ENCODE measurements at places on chromosomes 6 and 20. TPM values are rescaled to one million over a fixed set of nuclear protein-coding genes. Genes with fewer than 3 reads are reported as not detected.
A peak's percentile ranks its signal among the peaks of the same experiment; 100 is the strongest.

GRCh38 chr20:8454137-8454712 is 322.2 kb downstream of the PLCB1 start:
- peak; percentile 85 for DNase-seq

DLK2 gene
- 0.22 TPM for total RNA-seq

GUCA1A gene
- not detected for total RNA-seq

DNA sequence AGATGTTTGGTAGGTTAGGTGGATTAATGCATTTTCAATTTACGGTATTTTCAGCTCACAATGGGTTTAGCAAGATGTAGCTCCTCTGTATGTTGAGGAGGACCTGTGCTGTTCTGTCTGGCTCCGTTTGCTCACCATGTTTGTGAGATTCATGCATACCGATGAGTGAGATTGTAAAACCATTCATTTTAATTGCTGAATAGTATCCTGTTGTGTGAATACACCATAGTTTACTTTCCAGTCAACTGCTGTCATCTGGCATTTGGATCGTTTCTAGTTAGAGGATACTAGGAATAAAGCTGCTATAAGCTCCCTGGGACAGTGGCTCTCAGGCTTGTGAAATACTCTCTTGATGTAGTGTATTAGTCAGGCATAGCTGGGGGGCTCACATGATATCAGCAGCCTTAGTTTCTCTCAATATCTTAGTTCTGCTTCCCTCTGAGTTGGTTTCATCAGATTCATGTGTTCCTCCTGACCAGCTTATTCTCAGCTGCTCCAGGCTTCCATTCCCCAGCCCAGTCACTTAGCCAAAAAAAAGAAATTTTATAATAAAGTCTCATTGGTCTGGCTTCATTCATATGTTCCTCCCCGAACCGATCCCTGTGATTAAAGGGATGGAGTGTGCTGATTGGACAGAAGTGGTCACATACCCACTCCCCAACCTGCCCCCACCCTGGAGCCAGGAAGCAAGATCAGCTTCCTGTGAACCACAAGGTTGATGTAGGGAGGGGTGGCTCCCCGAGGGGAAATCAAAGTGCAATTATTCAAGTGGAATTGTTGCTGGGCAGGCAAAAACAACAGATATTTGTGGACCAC is 10.9 kb upstream of the B4GALT5 start:
- peak; percentile 95 for DNase-seq

LY6G6C gene
- total RNA-seq, result not detected

SLC22A2 gene
- total RNA-seq, result not detected

DNA sequence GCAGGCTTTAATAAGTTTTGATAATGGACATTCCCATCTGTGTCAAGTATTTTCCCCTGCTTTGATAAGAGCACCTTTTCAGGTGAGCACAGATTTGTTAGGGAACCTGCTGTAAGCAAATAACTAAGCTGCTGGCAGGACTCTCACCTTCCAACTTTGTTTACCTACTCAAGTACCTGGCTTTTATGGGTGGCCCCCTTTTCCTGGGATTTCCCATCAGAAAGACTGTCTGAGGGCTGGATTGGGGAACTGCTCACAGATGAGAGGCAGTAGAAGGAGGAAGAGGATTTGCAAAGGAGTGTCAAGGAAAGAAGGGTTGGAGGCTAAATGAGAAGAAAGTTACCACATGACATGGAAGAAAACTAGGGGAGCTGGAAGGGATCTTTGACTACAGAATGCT is 210.1 kb upstream of the RIMS1 start:
- DNase-seq, result no peak

Measured in lung microvascular endothelial cell (primary cell).